Dermis microvascular lymphatic vessel endothelial cell (primary cell): ENCODE measurements at places on chromosomes 7 and 10. TPM values are rescaled to one million over a fixed set of nuclear protein-coding genes. Genes with fewer than 3 reads are reported as not detected.

Gene SHH
- 0.13 TPM in 1 of 2 replicates, not detected in the other for total RNA-seq

DNA sequence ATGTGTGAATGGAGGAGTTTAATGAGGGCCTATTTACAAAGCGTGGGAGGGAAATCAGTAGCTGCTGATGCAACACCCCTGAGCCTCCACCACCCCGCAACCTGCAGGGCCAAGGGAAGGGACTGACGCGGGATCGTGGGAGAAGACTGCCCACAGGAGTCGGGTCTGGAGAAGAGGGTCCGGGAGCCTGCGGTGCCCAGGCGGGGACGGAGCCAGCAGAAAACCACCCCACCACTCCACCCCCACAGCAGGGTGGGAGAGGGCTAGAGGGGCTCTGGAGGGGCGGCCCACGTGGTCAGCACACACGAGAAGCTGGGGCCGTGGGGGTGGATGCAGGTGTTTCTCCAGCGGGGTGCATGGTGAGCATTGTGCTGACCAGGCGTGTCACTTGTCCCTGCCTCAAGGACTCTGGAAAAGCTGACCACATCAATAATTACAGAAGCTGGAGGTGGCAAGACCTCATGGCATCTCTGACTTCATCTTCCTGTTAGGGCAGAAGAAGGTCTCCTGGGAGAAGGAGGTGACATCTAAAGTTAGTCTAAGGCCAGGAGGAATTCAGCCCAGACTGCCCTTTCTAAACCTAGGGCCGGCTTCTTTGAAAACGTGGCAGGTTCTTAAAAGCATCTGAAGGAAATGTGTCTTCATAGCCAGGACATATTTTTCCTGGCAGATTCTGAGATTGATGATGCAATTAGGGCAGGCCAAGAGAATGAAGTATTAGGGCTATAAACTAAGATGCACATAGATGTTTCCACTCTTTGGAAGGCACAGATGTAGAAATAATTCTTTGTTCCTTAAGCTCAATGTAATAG is 150.9 kb downstream of the RGS10 start:
- no peak for DNase-seq

DNA sequence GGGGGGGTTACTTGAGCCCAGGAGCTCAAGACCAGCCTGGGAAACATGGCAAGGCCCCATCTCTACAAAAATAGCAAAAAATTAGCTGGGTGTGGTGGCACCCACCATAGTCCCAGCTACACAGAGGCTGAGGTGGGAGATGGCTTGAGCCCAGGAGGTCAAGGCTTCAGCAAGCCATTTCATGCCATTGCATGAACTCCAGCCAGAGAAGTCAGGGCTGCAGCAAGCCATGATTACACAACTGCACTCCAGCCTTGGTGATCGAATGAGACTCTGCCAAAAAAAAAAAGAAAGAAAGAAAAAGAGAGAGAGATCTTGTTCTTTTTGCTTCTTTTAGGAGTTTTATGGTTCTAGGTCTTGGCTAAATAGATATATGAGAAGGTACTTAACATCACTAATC is 200.2 kb upstream of the PHYHIPL start:
- DNase-seq = no peak

GRCh38 chr10:78802866-78803265 is 265.9 kb upstream of the ZMIZ1 start:
- DNase-seq = no peak
